ENCODE measurements at places on chromosomes 1 and 21.

- no peak for DNase-seq
These were observed at the start of gene VCAM1 for GRCh38 chr1:100719490-100719889. Gene VCAM1 (plus strand): TSS chr1:100719742. CDS start chr1:100719861, 119 bp downstream.

GRCh38 chr1:8844501-8845006, 27.1 kb upstream of the RERE start:
- no peak for DNase-seq

GRCh38 chr1:66999640-67000400, 54.1 kb downstream of the SLC35D1 start:
- no peak for DNase-seq

GRCh38 chr1:11854519-11854918, 4.2 kb downstream of the NPPB start:
- DNase-seq: no peak

GRCh38 chr1:158506369-158506987, 34.5 kb downstream of the OR10R2 start:
- DNase-seq: no peak

GRCh38 chr1:228668553-228669241, 66.6 kb upstream of the RHOU start:
- no peak for DNase-seq

GRCh38 chr21:36790616-36791015, 91.7 kb downstream of the SIM2 start:
- no peak for DNase-seq

GRCh38 chr1:115255154-115255553, 82.9 kb downstream of the NGF start:
- DNase-seq: no peak

GRCh38 chr21:36203603-36203889, 46.9 kb downstream of the DOP1B start:
- peak; percentile 92 for DNase-seq

DNA sequence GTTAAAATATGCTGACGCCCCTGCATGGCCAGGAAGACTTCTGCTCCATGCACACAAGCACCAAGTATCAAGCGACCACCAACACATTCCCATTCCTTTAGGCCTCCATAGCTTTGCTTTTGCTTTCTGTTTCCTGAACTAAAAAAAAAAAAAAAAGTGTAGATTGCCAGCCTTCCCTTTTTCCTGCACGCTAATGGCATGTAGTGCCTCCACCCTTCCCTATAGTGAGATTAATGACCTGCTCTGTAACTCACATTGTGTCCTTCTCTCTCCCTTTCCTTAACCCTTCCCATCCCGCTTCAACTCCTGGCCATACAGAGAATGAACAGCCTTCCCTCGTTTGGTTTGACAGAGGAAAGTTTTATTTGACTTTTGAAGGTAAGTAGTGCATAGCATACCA, 57.1 kb upstream of the DYNLT5 start:
- DNase-seq: no peak

DNA sequence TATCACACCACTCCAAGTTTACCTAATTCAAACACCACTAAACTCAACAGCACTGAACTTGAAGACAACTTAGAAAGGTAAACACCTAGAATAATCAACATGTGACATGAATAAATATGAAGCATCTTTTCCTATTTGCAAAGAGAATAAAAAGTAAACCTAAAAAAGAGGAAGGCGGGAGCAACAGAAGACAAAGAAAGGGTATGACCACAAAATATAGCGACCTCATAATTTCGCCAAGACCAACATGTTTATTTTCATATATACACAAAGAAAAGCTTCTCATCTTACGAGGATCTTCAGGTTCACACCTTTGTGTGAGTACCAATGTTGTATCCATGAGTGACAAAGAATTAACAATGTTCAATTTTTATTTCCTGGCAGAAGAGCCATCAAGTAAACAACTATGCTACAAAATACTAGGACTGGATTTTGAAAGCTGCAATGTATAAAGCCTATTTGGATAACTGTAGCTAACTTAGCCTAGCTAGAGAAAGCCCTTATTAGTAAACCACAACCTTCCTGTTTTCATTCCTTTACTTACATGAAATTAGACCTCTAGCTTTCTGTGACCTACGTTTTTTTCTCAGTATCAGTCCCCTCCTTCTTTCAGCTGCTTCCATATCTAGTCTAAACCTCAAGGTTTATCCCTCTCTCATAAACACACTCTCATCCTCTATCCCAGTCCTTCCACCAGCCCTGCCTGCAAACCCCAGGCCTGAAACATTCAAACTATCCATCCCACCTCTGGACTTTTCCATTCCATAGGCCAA, 21.3 kb upstream of the PHTF1 start:
- DNase-seq: no peak

- no peak for DNase-seq
These were observed 39.4 kb downstream of the NENF start for GRCh38 chr1:212471891-212472675.

- DNase-seq: no peak
These were observed 36.2 kb upstream of the RCSD1 start for GRCh38 chr1:167593860-167594259.

DNA sequence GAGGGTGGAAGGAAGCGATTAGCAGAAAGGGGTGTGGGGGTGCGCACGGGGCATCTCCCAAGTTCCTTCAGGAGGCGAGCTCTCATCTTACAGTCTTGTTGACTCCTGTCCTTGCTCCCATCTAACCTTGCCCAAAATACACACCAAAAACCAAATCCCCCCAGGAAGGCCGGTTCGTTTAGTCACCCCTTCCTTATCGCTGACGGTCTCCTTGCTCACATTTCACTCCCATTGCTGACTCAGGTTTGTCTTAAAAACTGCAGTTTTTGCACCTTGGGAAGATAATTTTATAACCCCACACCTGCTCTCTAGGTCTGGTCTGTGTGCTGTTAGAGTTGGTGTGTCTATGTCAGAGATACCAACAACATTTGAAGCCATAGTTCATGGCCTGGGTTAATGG, 68.1 kb upstream of the F3 start:
- DNase-seq: no peak

DNA sequence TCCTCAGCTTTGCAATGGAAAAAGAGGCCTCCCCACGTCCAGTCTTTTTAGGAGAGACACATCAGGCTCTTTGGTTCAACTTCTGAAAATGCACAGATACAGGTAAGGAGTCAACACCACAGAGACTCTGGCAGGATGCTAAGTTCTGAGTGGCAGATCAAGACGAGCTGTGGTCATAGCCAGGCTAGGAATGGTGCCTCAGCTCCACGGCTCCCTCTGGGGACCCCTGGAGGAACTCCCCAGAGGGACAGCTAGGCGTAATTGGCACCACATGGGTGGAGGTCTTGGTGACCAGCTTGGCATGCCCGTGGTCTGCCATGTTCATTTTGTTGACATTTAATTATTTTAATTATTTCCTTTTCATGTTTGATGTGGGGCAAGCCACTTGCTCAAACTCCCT, 206.1 kb downstream of the KAZN start:
- peak; percentile 31 for DNase-seq

Measured in RWPE1 (cell line).